ENCODE measurements at places on chromosomes 7 and 10. TPM values are rescaled to one million over a fixed set of nuclear protein-coding genes. Genes with fewer than 3 reads are reported as not detected.

INHBA gene
- total RNA-seq = 17.9 TPM

- DNase-seq = no peak
These were observed 52.5 kb upstream of the CCDC6 start for GRCh38 chr10:59958882-59959281.

- peak; percentile 33 for DNase-seq
These were observed 881 bp downstream of the C10orf67 start for GRCh38 chr10:23343591-23344240.

DNA sequence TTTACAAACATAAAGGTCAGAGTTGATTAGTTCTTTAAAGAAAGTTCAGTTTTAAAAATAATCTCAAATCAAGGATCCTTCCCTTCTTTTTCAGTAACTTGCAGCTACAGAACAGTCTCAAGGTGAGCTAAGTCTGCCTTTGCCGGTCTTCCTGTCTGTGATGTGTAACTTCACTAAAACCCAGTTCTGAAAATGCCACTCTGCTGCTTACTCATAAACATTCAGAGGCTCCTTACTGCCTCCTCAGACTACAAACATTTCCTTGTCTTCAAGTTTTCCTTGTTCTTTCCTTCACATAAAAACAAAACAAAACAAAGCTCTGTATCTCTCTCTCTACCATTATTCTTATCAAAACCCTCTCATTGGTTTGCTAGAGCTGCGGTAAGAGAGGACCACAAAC, 128.7 kb downstream of the ETV1 start:
- DNase-seq = no peak

DNA sequence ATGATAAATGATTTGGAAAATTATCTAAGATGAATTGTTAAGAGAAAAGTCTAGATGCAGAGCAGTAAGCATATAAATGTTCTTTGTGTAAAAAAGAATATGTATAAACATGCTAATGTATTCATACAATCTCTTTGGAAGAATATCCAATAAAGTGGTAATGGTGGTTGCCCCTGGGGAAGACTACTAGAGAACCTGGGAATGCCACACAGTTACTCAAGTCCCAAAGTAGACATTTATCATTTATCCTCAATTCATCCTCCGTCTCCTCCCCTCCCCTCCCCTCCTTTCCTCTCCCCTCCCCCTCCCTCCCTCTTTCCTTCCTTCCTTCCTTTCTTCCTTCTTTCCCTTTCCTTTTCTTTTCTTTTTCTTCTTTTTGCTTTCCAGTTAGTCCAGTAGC, 51.7 kb downstream of the LRRC18 start:
- no peak for DNase-seq

DNA sequence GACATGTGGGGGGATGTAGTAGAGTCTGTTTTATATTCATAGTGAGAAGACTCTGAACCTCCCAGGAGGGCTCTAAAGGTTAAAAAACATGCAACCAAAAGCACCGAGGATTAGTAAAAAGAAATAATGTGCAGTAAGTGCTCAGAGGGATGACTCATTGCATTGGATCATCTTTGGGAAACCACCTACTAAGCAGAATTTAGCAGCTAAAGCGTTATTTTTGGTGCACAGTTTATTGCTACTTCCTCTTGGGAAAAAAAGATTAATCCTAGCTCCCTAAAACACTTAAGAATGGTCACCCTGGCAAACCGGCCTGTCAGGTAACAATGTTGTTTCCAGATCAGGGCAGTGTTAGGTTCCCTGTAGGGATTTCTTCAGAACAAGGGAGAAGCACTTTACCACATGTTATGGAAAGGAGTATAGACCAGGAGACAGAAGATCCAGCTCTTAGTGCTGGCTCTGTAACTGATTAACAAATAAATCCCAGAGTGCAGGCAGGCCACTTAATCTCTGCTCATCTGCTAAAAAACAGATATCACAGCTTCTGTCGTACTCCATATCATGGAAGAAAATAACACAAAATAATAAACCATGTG, 44.8 kb upstream of the FAM133B start:
- no peak for DNase-seq

DNA sequence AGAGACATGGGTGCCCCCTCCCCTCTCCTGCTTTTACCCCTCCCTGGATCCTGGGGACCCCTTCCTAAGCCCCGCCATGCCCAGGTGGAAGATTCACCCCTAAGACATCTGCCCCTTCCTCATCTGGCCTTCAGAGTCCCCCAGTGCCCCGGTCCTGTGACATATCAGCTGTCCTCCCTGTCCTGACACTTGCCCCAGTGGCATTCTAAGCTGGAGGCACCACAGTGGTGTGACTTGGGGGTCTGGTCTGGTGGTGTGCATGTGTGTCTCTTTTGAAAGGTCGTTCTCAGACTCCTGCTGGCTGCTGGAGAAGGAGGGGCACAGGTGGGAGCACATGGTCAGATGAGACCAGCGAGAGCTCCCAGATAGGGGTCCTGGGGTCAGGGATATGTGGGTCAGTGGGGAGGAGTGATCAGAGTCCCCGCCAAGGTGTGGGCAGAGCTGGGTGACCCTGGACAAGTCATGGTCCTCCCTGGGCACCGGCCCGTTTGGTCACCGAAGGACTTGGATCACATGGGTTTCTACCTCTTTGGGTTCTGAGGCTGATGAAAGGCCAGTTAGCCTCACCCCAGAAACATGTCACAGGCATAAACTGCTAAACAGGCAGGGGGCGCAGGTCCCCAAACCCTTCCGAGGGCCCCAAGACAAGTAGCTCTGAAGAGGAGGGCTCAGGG, 645 bp upstream of the TFR2 start:
- DNase-seq = no peak

HELLS gene
- 7.1 TPM for total RNA-seq

INSYN2A gene
- not detected for total RNA-seq

- DNase-seq = peak; percentile 65
These were observed at the start of gene JAKMIP3 for GRCh38 chr10:132065491-132066105. Gene JAKMIP3 (plus strand): TSS chr10:132065946. CDS start chr10:132104809, 38,863 bp downstream.

GNG11 gene
- total RNA-seq = 13.4 TPM

DNA sequence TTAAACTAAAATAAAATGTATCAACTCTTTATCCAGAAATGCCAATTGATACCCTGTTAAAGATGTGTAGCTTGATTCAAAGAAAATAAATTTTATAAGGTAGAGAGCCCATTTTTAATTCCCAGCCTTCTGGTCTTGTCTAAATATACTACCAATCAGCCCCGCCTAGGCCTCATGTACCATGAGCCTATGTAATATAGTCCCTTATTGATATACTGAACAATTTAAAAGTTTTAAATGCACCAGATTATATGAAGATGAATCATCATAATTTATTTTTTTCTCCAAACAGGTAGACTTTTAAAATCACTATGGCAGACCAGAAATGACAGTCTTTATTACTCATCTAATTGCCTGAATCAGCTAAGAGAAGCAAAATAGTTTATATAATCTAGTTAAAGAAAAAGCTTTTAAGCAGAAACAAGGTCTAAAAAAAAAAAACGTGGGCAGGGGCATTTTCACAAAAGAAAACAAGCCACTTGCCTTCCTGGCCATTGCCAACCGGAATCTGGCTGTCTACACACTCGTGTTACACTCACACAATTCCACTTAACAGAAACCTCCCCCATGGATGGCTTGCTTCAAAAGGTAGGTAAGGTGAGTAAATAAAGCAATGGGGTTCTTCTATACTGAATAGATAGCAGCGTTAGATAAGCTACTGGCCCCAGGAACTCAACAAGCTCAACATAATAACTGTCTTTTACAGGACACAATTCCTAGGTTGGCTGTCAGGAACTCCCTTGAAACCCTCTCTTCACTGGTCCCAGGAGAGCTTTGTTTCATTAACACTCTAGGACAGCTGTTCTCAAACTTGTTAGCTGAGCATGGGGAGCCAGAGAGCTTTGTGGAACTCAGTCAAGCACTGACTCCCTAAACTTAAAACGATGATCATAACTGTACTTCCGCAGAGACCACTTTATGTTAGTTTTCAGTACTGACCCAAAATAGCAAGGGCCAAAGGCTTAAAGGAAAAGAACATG, 37.2 kb downstream of the RAPGEF5 start:
- DNase-seq = no peak

GRCh38 chr10:97719602-97720001, 6.1 kb downstream of the MARVELD1 start:
- DNase-seq = no peak
